ENCODE measurements at places on chromosomes 5 and 9. TPM values are rescaled to one million over a fixed set of nuclear protein-coding genes. Genes with fewer than 3 reads are reported as not detected.
A peak's percentile ranks its signal among the peaks of the same experiment; 100 is the strongest.

CCDC187 gene
- total RNA-seq = not detected

ZFP2 gene
- 0.21 TPM for total RNA-seq

TRIP13 gene
- 38.6 TPM for total RNA-seq

- no peaks in the 10 kb centered on the region for H3K4me1 ChIP-seq
- no peak for DNase-seq
- no peak overlapping the region for H3K4me3 ChIP-seq
- no peaks in the 10 kb centered on the region for H3K27me3 ChIP-seq
Measured at GRCh38 chr9:28941856-28942255, 1368.6 kb upstream of the C9orf72 start.

- no peak overlapping the region for H3K4me3 ChIP-seq
- no peak overlapping the region for H3K27ac ChIP-seq
- DNase-seq = no peak
- H3K4me1 ChIP-seq = no peaks in the 10 kb centered on the region
Measured at GRCh38 chr9:80561526-80561925, 989.8 kb downstream of the TLE4 start.

DNA sequence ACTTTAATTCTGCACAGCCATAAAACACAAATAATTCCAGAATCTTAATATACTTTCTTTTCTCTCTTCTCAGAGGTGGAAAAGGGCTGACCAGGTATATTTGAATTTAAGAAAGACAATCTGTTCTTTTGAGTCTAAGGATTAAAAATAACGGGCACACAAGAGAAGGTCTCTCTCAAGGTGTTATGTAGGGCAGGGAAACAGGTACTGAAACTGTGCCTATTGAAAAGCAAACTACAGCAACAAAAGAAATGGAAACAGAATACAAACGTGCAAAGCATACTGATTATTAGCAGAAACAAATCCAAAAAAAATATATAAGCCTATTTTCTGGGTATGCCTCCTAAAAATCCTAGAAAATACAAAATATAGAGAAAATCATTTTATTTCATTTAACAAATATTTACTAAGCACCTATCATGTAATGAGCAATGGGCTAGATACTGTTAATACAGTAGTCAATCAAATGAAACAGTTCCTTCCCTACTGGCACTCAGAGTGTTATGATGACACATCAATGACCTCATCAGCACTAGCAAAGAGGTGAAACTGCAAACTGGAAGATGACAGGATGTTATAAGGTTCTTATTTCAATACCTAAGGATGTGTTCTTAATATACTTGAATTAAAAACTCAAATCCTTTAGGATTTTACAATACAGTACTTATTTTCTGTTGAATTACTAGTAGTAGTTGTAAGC is 87.7 kb downstream of the AUH start:
- DNase-seq = no peak
- H3K36me3 ChIP-seq = peaks cover 4% of the 10 kb centered on the region
- no peaks in the 10 kb centered on the region for H3K27me3 ChIP-seq
- peaks cover 11% of the 10 kb centered on the region for H3K4me1 ChIP-seq
- H3K27ac ChIP-seq = no peak overlapping the region

GRCh38 chr5:100708645-100709171 is 173.5 kb downstream of the FAM174A start:
- no peaks in the 10 kb centered on the region for H3K27me3 ChIP-seq
- DNase-seq = no peak
- no peak overlapping the region for H3K27ac ChIP-seq

- DNase-seq = no peak
- H3K27ac ChIP-seq = no peak overlapping the region
- H3K4me3 ChIP-seq = no peak overlapping the region
- H3K36me3 ChIP-seq = no peaks in the 10 kb centered on the region
Measured at GRCh38 chr9:13324988-13325387, 45.5 kb upstream of the MPDZ start.

DNA sequence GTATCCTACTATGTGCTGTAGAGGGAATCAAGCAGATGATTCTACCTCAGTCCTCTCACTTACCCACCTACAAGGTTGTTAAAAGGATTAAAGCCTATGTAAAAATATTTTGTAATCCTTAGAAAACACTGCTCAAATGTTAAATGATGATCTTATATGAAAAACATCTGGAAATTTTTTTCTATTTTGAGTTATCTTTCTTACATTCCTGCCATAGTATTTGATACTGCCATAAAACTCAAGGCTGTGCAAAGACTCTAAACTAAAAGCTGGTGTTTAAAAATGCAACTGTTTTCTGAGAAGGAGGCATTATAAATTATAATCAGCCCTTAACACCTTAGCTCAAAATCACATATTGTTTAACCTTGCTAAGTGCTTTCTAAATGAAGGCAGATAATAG is 474.2 kb downstream of the PRELID2 start:
- no peaks in the 10 kb centered on the region for H3K36me3 ChIP-seq
- H3K4me3 ChIP-seq = no peak overlapping the region
- no peaks in the 10 kb centered on the region for H3K4me1 ChIP-seq
- no peak for DNase-seq

- H3K4me1 ChIP-seq = peaks cover 85% of the 10 kb centered on the region
- H3K36me3 ChIP-seq = peaks cover 42% of the 10 kb centered on the region
- peak overlapping the region; percentile 82 for H3K27ac ChIP-seq
- H3K4me3 ChIP-seq = peak overlapping the region; percentile 38
- no peak for DNase-seq
Measured at GRCh38 chr9:20553558-20554149, 68.6 kb downstream of the MLLT3 start.
